ENCODE measurements at places on chromosomes 1 and 21.

DNA sequence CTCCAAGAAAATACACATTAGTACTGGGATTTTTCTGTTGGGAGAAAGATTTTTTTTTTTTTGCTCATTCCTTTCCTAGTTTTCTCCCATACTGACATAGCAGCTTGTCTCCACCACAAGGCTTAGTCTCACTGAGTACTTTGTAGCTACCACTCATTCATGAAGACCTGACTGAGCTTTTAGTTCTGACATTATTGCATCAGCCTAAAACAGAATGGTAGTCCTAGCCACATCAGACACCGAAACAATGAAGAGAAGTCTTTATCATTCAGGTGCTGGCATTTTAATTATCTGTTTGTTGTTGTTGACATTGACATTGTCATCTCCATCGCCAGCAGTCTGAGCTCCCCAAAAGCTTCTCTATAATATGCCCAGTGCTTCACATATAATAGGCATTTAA, 21.1 kb upstream of the C1orf21 start:
- DNase-seq = no peak

GRCh38 chr1:211908453-211908852, 77.9 kb upstream of the LPGAT1 start:
- no peak for DNase-seq

GRCh38 chr1:161313554-161314200, 504 bp upstream of the SDHC start:
- DNase-seq = no peak

DNA sequence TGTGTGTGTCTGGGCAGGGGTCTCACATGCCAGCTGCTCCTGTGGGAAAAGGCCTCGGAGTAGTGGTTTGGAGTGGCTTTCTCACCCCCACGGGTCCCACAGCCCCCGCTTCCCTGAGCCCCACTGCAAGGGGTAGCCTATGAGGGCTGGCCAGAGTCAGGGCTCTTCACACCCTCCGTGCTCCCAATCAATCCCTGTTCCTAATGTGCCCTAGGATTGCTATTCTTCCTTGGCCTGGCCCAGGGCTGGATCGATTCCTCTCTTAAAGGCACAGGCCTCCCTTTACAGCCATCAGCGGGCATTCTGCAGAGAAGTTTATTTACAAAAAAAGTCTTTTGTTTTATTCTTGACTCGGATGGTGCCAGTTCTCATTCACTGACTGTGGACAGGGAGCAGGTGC, 19.3 kb upstream of the ACTL8 start:
- DNase-seq = no peak

DNA sequence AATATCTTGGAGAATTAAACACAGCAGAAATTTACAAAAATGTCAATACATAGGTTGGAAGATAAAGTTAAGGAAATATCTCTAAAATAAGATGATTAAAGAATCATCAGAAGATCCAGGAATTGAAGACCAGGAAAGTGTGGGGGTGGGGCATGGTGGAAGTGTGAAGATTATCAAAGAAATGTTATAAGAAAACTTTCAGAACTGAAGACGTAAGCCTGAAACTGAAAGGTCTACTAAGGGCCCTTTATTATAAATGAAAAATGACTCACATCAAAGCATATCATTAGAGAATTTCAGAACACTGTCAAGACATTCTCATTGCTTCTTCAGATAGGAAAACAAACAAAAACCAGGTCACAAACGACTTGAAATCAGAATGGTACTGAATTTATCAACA, 92.4 kb upstream of the DPT start:
- DNase-seq = no peak

All from stimulated activated CD8-positive, alpha-beta memory T cell treated with anti-CD3 and anti-CD28 coated beads, Interleukin-2, amount 100 ng/mL, for 1 hour (primary cell).